AG04450 (cell line): ENCODE measurements at places on chromosomes 6 and 20. TPM values are rescaled to one million over a fixed set of nuclear protein-coding genes. Genes with fewer than 3 reads are reported as not detected.

Gene FABP7
- polyA plus RNA-seq, result not detected in 2 replicates

Gene GSTA3
- polyA plus RNA-seq, result not detected in 2 replicates

- DNase-seq, result no peak
Observed at GRCh38 chr6:155125906-155126305, 130.8 kb downstream of the TIAM2 start.

GRCh38 chr20:4770026-4770425 lies 48.3 kb downstream of the PRND start:
- no peak for DNase-seq

DNA sequence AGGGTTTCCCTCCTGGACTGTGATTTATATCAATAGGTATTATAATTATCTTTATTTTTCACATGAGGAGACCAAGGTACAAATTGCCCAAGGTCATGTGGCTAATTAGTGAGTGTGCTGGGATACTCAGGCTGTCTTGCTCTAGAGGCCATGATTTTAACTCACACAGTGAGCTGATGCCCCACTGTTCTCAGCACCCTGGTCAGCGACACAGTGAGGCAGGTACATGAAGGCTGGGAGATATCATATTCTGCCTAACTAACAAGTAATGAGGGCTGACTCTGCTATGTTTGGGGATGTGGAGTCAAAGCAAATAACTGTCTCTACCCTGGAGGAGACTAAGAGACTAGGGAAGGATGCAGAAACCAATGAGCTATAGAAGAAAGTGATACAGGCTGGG lies 501.1 kb downstream of the PTPRT start:
- DNase-seq, result no peak
